AG04450 (cell line): ENCODE measurements at places on chromosomes 4 and X.

DNA sequence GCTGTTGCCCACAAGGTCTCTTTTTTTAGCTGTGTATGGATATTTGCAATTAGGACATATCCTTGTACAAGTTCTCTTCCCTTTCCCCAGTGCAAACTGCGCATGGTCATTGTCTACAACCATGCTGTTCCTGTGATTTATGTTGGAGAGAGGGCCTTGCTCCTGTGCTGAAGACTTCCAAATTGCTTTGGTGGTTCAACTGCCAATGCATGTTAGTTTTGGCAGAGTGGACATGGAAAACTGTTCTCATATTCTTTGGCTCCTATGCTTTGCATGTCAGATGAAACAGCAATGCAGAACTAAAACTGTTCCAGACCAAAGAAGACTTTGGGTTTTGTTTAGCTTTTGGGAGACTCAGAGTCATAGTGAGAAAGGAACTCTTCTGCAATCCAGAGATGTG is 148.8 kb upstream of the EDNRA start:
- no peak for DNase-seq

GRCh38 chrX:71302461-71303213 is 1.1 kb downstream of the ITGB1BP2 start:
- no peak for DNase-seq

DNA sequence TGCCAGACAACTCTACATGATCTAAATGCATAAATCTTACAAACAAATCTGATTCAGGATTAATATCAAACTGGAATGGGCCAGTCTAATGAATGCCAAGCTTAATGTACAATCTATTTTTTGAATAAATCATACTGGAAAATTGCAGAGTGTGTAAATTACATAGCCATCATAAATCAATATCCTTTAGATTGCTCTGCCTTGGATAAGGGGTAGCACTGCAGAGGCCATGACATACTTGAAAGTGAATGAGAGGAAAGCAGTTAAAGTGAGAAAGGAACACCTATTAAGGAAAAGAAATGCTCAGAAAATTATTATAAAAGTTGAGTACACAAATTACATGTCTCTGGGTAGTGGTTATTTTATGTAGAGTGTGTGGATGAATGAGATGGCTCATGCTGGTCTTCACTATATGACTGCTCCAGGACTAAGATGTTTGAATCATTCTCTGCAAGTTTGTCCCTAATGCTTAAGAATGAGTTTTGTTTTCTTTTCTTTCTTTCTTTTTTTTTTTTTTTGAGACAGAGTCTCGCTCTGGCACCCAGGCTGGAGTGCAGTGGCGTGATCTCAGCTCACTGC is 100.2 kb downstream of the ADGRL3 start:
- no peak for DNase-seq

- no peak for DNase-seq
These were observed 32.7 kb downstream of the TMEM47 start for GRCh38 chrX:34624416-34624815.

GRCh38 chrX:144006811-144007210 is 122.9 kb downstream of the UBE2NL start:
- no peak for DNase-seq

GRCh38 chr4:183816882-183817509 is 88.1 kb upstream of the STOX2 start:
- DNase-seq, result no peak

DNA sequence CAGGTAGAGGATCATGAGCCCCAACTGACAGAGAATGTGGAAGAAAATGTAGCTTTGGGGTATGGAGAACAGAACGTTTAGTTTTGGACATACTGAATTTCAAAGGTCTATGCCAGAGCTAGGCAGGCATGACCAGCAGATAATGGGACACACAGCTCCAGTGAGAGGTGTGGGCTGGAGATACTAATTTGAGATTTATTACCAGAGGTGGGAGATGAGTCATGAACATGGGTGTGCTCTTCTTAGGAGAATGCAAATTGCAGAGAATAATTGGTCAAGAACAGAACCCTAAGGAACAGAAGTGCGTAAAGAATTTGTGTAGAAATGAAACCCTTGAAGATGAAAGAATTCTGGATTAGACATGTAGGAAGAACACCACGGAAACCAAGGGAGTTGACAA is 125.2 kb downstream of the PACRGL start:
- no peak for DNase-seq

GRCh38 chr4:6472008-6472386 is 417 bp downstream of the PPP2R2C start:
- DNase-seq, result no peak

- peak; percentile 87 for DNase-seq
These were observed 20.2 kb upstream of the TMEM184C start for GRCh38 chr4:147596981-147597380.

- no peak for DNase-seq
These were observed 223.5 kb upstream of the MBNL3 start for GRCh38 chrX:132712350-132712749.

- DNase-seq, result no peak
These were observed 32.6 kb downstream of the ZNF185 start for GRCh38 chrX:152930516-152930915.

GRCh38 chrX:29746326-29746725 is 469.0 kb upstream of the MAGEB2 start:
- no peak for DNase-seq

DNA sequence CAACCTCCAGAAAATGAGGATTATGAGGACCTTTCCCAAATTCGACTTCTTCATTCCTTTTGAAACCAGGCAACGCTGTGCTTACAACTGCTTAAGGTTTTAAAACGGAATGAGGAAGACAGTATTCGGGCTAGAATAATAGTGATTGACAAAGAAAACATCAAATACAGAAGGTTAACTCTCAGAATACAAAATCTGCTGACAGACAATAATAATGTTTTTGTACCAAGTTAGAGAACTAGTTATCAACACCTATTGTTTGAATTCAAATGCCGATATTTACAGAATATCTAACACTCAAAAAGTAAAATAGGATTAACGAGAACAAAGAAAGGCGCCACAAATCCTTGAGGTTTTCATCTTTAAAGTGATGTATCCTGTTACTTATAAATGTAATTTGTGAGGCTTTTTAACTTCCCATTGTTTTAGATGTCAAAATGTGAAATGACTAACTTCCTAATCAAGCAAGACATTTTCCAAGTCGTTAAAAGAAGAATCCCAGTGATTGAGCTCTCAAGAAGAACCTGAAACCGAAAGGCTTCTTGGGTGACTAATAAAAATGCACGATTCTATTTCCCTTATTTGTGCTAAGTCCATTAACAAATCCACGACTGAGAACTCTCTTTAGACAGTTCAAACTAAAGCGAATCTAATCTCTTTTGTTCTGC is 118.3 kb downstream of the SORBS2 start:
- no peak for DNase-seq

DNA sequence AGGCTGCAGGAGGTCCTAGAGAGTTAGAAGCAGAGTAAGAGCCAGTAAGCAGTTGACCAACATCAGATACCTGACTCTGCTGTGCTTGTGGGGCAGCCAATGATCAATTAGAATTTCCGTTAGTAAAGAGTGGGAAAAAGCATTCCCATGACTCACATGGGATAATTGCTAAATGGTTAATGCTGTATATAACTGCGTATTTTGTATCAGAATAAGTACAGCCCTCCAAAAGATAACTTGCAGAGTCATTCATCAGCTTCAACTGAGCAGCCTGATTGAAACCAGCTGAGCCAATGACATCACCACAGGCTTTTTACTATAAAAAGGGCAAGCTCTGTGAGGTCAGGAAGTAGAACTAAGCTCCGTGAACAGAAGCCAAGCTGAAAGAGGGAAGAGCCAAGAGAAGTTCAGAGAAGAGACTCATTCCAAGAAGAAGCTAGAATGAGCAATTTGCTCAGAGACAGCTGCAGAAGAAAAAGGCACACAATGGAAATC is 67.9 kb downstream of the PPP3CA start:
- peak; percentile 86 for DNase-seq

DNA sequence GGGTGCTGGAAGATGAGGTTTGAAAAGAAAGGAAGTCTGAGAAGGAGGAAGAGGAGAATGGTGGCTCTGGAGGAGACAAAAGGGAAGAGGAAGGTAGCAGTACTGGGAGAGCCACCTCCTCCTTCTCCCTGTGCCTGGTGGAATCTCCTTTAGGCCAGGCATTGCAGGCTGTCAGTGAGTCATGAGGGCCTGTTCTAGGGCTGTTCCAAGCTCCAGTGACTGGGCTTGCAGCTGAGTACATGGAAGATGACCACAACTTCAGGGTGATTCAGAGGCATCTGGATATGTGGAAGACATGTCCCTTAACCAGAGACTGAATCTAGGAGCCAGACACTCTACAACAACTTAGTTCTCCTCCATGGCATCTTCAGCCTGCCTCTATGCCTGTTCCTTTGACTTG is 107.8 kb downstream of the EFNB1 start:
- peak; percentile 51 for DNase-seq

DNA sequence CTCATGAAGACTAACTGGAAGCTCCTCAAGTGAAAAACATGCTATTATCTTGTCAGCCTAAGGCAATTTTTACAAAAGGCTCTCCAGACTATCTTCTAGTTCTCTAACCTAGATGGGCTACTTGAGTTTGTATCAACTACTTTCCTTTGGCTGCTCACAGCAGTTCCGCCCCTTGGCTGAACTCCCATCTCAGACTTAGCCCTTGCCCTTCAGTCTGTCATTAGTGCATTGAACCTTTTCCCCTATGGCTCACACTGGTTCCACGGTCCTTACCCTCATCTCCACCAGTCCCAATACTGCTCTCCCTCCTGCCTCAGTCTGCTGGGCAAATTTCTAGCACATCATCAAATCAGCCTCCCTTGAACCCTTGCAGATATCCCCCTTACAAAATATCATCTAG is 362.3 kb downstream of the PPP1R2C start:
- no peak for DNase-seq

GRCh38 chr4:73275318-73275654 is 16.7 kb upstream of the ANKRD17 start:
- DNase-seq, result no peak

DNA sequence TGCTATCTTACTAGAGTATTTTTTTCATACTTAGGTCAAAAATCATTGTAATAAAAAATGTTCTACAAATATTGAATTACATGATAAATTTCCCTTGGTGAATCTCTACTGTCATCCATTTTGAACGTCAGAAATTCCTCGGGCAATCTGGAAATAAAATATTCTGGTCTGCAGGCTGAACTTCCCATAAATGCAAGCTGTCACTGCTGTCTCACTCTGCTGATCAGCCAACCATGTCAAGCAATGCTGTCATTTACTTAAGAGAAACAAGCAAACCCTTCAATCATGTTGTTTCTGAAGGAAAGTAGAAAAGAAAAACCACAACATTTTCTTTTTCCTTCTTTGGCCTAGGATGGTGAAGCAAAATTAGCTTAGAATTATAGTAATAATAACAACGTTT is 514.2 kb upstream of the GALNT7 start:
- no peak for DNase-seq

DNA sequence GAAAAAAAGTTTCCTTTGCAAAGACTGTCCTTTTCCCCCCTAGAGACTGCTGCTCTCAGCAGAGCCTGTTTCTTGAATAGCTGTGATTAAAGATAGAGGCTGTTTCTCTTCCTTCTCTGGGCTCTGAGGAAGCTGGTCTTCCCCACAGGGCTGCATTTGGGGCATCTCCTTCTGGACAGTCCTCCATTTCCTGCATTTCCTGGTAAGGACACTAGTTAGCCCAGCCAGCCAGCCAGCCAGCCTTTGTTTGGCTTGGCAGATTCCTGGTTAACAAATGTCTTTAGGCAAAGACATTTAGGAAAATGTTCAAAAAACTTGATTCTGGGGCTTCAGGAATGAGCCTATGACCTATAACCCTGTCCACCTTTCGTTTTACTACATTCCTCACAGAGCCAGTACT is 34.0 kb upstream of the PLAC1 start:
- no peak for DNase-seq

DNA sequence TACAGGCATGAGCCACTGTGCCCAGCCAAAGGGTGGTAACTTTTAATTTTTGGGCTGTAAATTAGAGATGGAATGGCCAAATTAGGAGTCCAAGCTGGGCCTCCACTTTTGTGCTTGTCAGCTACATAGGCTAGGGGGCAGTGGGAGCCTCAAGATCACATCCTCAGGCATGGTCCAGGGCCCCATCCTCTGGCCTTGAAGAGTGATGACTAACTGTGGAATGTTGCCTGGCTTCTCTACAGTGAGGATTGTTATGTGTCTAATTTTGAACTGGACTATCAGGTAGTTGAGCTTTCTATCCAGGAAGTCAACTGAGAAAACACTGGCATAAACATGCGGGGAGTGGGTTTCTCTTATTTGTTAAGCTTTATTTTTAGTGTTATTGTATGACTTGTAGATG is 33.0 kb downstream of the CCNG2 start:
- DNase-seq, result no peak

GRCh38 chrX:2679534-2680485 is 11.3 kb upstream of the CD99 start:
- DNase-seq, result no peak

GRCh38 chr4:53307210-53307609 is 58.7 kb downstream of the SCFD2 start:
- DNase-seq, result no peak

DNA sequence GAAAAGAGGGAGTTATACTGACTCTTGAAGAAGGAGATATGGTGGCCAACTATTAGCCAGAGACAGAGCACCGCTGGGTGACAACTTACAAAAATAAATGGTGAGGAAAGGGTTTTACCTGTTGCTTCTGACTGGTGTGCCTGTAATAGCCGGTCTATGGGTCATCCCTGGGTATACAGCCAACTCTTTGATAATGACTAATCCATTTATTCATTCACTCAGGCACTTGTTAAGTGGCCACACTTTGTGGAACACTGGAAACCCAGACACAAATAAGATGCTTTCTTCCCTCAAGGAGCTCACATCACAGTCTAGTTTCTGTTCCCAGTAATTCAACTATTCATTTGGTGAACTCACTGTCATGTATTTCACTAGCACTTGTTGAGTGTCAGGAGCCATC is 13.2 kb upstream of the CAPN6 start:
- DNase-seq, result no peak

- DNase-seq, result no peak
These were observed 161.1 kb downstream of the FBXW7 start for GRCh38 chr4:152374606-152375285.

- DNase-seq, result no peak
These were observed 1.4 kb downstream of the PLXNB3 start for GRCh38 chrX:153765138-153766079.

DNA sequence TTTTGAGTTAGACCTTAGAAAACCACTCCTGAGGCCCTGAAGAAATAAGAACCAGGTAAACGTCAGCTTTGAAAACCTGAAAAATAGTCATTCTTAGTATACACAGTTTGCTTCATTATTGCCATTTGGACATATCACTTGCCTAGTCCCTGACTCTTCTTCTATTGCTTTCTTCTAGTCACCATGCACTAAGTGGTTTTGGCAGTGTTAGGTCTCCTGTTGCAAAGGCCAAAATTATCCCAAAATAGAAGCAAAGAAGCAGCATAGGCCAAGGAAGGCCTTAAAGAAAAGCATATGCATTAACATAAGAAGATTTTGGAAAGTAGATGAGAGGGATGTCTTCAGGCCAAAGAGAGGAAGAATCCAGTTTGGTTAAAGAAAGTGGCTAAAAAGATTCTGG is 24.1 kb upstream of the SMPX start:
- DNase-seq, result no peak

GRCh38 chr4:53614591-53614990 is 23.3 kb upstream of the LNX1 start:
- no peak for DNase-seq

- no peak for DNase-seq
These were observed 121.5 kb downstream of the RAPGEF2 start for GRCh38 chr4:159224408-159224807.
